SIG-M5 (cell line): ENCODE measurements at places on chromosomes 7 and 10.

DNA sequence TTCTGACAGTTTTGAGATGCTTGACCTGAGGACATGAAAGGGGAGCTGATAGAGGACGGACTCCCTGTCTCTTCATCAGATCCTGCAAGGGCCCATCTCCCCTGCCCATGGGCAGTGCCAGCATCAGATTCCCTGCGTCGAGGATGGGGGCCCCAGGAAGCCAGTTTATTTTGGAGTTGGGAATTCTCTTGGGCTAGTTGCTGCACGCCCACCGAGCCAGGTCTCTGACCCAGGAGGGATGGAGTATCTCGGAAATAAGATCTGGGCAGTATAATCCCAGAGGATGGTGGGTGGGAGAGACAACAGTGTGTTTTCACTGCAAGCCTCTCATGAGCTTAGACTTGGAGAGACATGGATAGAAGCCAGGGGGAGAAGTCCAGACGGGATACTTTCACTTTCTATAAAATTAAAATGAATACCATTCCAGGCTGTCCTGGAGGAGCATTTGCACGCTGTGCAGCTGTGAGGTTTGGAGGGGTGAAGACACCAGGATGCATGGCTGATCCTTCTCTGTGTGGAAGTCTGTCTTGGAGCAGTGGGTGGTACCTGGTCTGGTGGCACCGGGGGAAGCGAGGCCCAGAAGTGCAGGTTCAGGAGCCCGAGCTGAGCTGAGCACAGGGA is 25.8 kb downstream of the DOCK1 start:
- DNase-seq = no peak

DNA sequence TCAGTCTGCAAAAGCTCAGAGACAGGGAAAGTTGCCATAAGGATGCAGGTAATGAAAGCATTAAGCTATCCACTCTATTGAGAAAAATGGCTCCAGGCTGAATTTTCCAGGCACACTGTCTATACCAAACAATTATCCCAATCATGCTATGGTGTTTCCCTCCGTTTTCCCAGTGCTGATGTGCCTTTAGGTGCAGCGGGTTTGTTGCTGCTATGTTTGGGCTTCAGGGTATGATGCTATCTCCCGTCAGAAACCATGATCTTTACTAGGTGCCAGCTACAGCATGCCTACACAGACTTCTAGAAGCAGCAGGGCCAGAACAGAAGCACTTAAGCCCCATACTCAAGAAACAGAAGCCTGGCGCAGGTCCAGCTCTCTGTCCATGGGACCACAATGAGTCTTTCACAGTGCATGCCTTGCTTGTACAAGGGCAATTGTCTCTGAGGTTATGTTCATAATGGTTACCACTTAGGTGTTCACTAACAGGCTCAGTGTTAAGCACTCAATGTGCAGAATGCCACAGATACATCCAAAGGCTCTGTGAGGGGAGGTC is 19.4 kb downstream of the STEAP1B start:
- DNase-seq = no peak

DNA sequence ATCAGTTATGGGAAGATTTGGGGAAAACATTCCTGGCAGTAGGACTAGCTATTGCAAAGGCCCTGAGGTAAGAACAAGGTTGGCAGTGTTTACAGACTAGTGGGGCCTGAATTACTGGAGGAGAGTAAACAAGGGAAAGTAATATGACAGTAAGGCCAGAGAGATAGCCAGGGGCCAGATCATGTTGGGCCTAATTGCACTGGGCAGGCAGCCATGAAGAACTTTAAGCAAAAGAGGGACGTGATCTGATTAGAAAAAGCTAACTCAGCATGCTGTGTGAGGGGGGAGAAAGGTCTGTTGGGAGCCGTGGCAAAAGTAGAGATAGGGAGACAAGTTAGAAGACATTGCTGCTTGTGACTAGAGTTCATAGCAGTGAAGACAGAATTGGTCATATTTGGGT is 9.2 kb downstream of the NUP42 start:
- no peak for DNase-seq

GRCh38 chr10:102712843-102713538 is 1.2 kb downstream of the ARL3 start:
- DNase-seq = no peak

DNA sequence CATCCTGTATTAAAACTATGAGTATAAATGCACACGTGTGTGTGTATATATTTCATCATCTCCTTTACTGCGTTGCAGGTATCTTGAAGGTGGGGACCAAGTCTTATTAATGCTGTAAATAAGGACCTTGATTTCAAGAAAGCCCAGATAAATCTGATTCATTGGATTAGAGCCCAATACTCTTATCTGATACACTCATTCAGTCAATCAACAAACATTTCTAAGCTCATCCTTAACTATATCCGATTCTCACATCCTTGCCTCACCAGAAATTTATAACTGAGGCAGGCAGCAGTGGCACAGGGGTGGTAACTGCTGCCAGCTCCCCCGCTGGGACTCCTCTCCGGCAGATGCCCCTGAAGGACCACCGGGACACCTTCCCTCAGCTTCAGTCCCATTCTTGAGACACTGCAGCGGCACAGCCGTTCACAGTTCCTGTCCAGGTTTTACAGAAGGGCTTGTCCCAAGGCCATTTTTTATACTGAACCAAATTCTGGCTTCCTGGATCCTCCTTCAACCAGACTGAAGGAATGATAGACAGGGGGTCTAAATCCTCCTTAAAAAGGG is 54.0 kb downstream of the BRI3 start:
- no peak for DNase-seq

DNA sequence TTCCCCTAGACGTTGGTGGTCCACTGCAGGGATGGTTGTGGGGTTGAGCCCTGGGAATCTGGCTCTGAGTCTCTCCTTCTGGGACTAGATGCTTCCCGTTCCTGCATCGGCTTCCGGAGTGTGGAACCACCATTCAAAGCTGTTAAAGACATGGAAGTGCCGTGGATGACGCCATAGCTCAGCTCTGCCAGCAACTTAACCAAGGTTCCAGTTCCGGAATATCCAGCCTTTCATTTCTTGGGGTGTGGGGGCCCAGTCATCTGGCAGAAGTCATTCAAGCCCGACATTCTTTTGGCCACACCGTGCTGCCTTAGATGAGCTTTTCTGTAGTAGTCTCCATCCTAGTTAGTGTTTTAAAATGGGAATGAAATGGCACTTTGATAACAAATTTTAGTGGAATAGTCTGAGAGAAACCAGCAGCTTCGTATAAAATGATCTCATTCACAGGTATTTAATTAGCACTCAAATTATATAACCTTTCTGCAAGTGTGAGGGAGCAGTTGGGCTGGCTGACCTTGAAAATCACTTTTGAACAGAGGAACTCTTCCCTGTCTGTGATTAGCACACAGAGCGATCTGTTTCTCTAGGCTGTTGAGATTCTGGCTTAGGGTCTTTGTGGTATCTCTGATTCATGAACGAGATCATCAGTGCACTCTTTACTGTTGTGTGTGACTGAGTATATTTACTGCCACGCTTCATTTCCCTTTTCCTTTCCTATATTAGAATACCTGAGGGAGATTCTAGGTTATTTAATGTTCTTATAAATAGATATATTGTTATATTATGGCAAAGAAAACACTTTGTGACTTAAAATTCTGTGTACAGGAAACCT is 19.9 kb downstream of the LMTK2 start:
- no peak for DNase-seq

DNA sequence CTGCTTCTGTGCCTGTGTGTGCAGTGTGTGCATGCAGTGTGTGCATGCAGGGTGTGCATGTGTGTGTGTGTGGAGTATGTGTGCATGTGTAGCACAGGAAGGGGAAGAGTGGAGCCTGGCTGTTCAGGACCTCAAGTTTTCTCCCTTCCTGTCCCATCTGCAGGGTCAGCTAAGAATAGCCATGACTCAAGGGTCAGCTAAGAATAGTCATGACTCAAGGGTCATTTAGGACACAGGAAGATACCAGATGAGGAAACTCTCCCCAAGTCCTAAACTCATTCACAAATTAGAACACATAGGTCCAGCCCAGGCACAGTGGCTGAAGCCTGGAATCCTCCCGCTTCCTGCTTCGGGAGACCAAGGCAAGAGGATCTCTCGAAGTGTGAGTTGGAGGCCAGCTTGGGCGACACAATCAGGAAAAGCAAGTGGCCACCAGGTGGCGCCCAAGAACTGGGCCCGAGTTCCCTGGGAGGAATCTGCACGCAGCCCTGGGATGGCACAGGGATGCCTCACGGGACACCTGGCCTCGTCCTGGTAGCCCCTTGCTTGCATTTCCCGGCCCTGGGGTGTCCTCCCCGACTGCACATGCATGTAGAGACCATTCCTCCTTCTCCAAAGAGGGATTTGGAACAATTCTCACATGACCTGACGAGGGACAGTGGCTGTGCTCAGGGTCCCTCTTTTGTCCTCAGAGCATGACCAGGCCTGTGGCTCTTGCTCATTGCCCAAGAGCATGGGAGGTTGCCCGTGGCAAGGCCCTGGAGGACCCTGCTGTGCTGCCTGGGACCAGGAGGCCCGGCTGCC is 21.4 kb upstream of the VOPP1 start:
- no peak for DNase-seq

- no peak for DNase-seq
These were observed 191.8 kb upstream of the AOAH start for GRCh38 chr7:36916116-36916515.

- DNase-seq = no peak
These were observed 162.1 kb downstream of the JAZF1 start for GRCh38 chr7:28018446-28018845.

DNA sequence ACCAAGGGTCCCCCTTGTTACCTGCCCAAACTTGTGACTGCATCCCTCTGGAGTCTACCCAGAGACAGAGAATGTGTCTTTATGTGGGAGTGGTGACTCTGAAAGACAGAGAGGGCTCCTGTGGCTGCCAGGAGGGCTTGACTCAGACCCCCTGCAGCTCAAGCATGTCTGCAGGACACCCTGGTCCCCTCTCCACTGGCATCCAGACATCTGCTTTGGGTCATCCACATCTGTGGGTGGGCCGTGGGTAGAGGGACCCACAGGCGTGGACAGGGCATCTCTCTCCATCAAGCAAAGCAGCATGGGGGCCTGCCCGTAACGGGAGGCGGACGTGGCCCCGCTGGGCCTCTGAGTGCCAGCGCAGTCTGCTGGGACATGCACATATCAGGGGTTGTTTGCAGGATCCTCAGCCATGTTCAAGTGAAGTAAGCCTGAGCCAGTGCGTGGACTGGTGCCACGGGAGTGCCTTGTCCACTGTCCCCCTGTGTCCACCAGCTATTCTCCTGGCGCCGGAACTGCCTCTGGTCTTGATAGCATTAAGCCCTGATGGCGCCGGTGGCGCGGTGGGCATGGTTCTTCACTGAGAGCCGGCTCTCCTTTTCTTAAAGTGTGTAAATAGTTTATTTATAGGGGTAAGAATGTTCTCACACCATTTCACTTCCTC is 19.4 kb upstream of the SH2D4B start:
- no peak for DNase-seq

- no peak for DNase-seq
These were observed 34.0 kb downstream of the DLD start for GRCh38 chr7:107924841-107925504.

GRCh38 chr10:80465839-80466590 is 11.9 kb downstream of the TSPAN14 start:
- no peak for DNase-seq

GRCh38 chr7:96832092-96832662 is 122.5 kb upstream of the SEM1 start:
- DNase-seq = no peak

DNA sequence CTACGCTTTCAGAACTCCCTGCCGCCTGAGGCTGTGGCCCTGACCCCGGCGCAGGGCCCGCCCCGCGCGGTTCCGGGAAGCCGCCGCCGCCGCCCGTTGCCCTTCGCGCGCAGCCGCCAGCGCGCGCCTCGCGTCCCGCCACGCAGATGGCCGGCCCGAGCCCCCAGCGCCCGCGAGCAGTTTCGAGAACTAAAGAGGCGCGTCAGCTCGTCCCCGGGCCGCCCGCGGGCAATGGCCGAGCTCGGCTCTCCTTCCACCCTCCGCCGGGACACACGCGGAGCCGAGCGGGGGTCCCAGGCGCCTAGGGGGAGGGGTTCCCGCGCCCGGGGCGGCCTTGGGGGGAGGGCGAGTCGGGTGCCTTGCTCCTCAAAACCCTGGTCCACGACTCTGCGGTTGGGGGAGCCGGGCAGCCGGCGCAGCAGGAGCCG is 1.8 kb downstream of the HNRNPF start:
- no peak for DNase-seq

DNA sequence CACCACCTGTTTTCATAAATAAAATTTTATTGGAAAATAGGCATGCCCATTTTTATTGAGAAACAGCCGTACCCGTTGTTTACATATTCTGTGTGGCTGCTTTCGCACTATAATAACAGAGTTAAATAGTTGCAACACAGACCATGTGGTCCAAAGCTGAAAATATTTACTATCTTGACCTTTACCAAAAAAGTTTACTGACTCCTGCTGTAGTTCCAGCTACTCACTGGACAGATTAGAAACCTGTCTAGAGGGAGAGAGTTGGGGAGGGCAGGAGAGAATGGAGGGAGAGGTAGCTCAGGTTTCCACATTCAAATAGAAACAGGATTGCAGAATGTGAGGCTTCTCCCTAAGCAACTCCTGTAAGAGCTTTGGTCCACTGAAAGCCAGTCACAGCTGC is 55.1 kb upstream of the GLCCI1 start:
- no peak for DNase-seq

DNA sequence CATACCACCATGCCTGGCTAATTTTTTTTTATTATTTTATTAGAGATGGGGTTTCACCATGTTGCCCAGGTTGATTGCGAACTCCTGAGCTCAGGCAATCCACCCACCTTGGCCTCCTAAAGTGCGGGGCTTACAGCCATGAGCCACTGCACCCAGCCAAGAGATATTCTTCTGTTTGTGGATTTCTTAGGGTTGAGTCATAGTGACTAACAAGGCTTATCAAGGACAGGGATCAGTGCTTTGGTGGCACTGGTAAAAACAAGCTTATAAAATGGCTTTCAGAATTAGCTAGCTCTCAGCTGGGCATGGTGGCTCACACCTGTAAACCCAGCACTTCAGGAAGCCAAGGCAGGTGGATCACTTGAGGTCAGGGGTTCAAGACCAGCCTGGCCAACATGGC is 122.4 kb downstream of the ZNF248 start:
- no peak for DNase-seq

DNA sequence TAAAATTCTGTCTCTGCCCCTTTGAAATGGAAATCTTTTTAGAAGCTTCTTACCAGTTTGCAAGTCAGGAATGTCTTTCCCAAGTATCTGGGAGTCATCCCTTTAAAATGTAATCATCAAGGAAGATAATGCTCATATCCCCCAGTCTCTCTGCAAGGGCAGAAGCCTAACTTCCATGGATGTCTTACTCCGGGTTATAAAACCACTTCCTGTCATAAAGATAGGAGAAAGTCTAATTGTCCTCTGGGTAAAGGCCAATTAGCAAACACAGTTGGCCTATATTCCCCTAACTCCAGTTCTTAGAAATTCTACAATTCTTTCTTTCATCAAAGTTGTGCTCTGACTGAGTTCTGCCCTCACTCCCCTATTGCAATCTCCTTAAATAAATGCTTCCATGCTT is 1631.5 kb upstream of the LRRTM3 start:
- DNase-seq = no peak
